GM18507 (cell line): ENCODE measurements at places on chromosomes 11 and 22.

DNA sequence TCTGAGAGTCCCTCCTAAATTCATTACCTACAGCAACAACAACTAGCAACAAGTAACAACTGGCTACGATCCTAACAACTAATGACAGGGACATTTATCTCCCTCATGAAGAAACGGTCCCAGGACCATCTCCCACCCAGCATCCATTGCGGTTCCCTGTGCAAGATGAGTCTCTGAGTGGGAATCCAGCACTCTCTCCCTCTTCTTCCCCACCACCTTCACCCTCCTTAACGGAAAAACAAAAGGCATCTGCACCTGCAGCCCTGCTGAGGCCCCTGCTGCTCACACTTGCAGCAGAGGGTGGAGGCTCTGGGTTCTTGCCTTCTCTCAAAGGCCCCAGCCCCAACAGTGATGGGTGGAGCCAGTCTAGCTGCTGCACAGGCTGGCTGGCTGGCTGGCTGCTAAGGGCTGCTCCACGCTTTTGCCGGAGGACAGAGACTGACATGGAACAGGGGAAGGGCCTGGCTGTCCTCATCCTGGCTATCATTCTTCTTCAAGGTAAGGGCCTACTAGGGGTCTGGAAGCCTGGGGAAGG, at the start of gene CD3G:
Gene CD3G (plus strand): TSS at position 364 of the 535 bp plus-strand sequence. CDS start 80 bp downstream, at position 444.
- no peak for DNase-seq

GRCh38 chr11:23679981-23680380, 816.9 kb upstream of the LUZP2 start:
- DNase-seq: no peak

DNA sequence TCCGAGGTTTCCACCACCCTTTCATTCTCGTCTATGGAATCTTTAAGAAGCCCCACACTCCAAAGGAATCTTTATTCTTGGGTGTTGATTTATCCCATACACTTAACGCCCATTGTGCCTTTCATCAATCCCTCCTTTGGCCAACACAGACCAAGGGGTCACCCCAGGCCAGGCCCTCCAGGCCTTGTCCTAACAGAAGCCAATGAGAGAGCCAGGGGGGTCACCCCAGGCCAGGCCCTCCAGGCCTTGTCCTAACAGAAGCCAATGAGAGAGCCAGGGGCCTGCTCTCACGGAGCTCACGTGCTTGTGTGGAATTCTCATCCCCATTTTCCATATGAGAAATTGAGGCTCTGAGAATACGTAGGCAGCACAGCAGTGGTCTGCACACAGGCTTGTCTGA, 47.9 kb upstream of the TIMP3 start:
- DNase-seq: no peak

- no peak for DNase-seq
Measured at GRCh38 chr11:43327987-43328386, 16.2 kb downstream of the API5 start.

DNA sequence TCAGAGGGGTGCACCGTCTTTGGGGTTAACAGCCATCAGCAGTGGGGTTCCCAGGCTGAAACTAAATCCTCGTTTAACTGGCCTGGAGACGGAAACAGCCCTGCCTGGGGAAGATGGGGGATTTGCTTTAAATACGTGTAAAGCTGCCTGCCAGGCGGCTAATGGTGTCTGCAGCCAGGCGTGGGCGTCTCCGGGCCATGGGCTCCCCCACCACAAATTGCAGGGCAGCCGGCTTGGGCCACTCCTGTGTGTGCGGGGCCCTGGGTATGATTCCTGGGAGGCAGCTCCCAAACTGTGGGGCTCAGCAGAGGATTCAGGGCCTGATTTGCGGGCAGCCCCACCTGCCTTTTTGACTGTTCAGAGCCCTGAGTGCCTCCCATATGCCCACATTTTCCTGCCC, 110.5 kb downstream of the KCNQ1 start:
- no peak for DNase-seq

DNA sequence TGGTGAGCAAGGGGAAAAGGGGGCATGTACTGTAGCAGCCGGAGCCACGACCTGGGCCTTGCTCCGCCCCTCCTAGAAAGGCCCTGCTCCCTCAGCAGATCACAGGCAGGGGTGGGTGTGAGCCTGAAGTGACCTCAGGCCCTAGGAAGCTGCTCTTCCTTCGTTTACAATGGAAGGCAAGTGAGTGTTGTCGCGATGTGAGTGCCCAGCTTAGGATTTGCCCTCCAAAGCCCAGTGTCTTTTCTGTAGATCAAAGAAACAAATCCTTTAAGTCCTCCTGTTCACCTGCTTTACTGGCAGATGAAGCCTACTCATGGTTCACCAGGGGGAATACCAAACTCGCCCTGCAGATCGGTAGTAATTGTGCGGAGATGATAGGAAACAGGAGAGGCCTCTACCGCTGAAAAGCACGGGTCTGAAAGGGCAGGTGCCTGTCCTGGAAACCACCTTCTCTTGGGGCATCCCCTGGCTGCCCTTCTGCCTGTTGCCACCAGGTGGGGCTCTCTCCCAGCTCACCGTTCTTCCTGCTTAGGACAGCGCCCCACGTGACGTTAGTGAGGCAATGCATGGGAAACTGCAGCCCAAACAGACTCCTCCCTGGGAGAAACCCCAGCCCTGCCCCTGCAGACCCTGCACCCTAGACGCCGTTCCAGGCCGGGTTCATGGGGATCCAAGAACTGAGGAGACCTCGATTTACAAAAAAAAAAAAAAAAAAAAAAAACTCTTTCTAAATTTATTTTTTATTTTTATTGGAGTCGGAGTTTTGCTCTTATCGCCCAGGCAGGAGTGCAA, 45.9 kb upstream of the RAB1B start:
- DNase-seq: peak; percentile 87

DNA sequence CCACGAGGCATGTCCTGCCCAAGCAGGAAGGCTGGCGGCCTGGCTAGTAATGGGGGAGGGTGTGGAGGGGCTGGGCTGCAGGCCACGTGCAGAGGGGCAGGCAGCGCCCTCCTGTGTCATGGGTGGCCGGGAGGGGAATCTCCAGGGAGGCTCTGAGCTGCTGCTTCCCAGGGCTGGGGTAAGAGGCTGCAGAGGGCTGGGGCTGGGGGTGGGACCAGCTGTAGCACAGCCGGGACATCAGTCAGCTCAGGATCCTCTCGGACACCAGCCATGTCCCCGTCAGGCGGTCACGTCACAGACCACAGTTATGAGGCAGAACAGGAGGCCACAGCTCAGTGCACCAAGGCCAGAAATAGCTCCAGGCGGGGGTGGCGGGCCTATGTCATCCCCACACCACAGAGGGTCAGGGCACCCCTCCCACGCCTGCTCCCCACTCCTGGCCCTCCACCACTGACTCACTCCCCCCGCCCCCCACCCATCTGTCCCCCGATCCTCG, 21.1 kb downstream of the RTN4R start:
- DNase-seq: peak; percentile 63

DNA sequence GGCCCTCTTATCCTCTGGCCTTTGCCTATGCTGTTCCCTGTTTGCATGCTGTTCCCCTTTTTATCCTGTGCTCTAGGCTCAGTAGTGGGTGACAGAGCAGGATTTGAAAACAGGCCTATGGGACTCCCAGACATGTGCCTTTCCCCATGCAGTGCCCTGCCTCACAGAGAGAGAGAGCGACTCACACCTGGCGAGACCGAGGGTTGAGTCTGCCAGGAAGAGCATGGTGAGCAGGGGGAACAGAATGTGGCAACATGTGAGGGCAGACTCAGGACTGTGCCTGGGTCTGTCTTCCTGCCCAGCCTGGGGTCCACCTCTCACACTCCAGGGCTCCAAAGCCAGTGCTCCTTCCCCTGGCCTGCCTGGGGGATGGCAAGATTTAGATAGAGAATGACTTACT, 75.0 kb downstream of the NFAM1 start:
- DNase-seq: no peak

DNA sequence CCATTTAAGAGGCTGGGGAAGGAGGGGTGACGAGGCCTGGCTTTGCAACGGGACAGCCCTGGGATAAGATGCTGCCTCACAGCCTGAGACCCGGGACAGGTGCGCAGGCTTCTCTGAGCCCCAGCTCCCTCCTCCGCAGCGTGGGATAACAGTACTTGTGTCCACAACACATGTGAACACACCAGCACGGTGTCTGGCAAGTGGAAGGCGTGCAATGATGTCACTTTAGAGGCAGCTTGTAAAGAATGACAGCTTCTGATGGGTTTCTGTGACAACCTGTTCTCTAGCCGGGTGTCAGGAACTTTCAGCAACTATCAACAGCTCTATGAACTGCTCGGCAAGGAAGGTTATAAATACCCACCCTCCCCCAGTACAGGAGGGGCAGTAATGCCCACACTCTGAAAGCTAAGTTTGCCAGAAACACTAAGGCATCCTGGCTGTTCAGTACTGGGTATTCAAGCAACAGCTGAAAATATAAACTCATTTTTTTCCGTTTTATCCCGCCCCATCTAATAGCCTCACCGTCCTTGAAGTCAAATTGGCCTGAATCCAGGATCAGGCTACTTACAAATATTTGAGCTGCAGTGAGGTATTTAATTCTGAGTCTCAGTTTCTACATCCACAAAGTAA, 59.7 kb downstream of the MYH9 start:
- DNase-seq: no peak

DNA sequence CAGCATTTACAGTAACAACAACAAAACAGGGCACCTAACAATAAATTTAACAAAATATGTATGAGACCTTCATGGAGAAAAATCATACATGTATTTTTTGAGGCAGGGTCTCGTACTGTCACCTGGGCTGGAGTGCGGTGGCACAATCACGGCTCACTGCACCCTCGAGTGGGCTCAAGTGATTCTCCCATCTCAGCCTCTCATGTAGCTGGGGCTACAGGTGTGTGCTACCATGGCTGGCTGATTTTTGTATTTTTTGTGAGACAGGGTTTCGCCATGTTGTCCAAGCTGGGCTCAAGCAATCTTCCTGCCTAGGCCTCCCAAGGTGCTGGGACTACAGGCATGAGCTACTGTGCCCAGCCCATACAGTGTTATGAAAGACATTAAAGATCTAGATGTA, 278.1 kb downstream of the SWAP70 start:
- DNase-seq: no peak

DNA sequence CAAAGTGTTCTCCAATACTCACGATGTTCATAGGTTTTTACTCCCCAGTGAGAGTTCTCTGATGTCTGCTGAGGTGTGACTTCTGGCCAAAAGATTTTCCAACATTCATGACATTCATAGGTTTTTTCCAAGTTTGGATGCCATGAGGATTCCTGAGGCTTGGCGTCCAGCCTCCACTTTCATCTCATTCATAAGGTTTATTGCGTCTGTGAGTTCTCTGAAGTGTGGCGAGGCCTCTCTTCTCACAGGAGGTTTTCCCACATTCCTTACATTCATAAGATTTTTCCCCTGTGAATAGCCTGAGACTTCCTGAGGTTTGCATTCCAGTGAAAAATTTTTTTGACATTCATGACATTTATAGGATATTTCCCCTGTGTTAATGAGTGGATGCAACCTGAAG, 1014.1 kb downstream of the LRRC4C start:
- no peak for DNase-seq
